ENCODE measurements at places on chromosomes 12 and 14. TPM values are rescaled to one million over a fixed set of nuclear protein-coding genes. Genes with fewer than 3 reads are reported as not detected.

The SCARB1 gene
- total RNA-seq = 40.4 TPM

The PZP gene
- not detected for total RNA-seq

DNA sequence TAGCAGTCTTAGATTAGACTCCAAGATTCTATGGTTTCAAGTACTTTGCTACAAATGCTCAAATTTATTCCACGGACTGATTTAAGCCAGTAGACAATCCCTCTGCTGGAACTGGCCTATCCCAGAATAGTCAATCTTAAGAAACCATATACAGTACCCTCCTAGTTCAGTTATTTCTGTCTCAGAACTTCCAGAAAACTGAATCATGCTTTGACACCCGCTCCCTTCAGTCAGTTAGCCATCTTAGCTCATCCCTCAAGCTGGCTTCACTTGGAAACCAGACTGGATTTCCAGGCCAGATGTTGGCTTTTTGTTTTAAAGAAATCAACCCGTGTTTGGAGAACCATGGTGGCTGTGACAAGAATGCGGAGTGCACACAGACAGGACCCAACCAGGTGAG, 125.5 kb downstream of the NT5DC3 start:
- peaks cover 42% of the 10 kb centered on the region for H3K27me3 ChIP-seq
- no peaks in the 10 kb centered on the region for H3K36me3 ChIP-seq
- no peak overlapping the region for H3K4me3 ChIP-seq
- no peaks in the 10 kb centered on the region for H3K4me1 ChIP-seq
- H3K27ac ChIP-seq = no peak overlapping the region

DNA sequence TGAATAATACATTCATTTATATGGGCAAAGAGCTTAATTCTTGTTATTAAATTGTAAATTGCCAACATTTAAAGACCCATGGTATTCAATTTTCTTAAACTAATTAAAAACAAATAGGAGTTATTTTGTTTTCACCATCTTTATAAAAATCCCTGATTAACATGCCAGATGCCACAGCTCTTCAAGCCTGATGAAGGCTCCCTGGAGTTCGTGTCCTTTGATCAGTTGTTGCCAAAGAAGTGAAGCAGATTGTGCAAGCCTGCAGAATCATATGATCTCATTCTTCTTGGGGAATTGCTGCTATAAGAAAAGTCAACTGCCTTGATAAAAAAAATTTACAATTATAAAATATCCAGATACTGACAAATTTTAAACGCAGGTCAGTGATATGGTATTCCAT, 288.3 kb upstream of the PPFIA2 start:
- peaks cover 6% of the 10 kb centered on the region for H3K27me3 ChIP-seq
- no peaks in the 10 kb centered on the region for H3K4me1 ChIP-seq
- H3K27ac ChIP-seq = no peak overlapping the region
- no peaks in the 10 kb centered on the region for H3K36me3 ChIP-seq
- no peak for DNase-seq
- H3K4me3 ChIP-seq = no peak overlapping the region

DNA sequence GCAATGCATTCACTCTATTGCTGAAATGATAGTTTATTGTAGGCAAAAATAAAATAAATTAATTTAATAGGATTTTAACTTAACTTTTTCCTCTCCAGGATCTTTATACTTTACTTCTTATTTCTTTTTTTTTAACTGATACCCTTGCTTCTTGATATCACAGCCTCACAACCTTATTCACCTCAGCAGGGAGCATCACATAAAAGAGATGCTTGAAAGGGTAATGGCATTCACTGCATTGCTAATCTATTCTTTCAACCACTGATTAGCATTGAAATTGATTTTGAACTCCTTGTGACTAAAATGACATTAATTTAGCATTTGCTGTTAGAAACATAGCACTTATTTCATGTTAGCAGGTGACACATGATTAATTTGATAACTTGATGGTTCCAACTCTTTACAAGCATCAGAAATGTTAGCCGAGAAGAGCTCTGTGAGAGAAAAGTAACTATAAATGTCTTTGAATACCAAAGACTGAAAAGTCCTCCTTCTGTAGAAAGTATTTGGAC, 689.5 kb upstream of the MGAT4C start:
- H3K36me3 ChIP-seq = no peaks in the 10 kb centered on the region
- no peak for DNase-seq
- H3K27me3 ChIP-seq = no peaks in the 10 kb centered on the region
- no peaks in the 10 kb centered on the region for H3K4me1 ChIP-seq
- no peak overlapping the region for H3K27ac ChIP-seq

DNA sequence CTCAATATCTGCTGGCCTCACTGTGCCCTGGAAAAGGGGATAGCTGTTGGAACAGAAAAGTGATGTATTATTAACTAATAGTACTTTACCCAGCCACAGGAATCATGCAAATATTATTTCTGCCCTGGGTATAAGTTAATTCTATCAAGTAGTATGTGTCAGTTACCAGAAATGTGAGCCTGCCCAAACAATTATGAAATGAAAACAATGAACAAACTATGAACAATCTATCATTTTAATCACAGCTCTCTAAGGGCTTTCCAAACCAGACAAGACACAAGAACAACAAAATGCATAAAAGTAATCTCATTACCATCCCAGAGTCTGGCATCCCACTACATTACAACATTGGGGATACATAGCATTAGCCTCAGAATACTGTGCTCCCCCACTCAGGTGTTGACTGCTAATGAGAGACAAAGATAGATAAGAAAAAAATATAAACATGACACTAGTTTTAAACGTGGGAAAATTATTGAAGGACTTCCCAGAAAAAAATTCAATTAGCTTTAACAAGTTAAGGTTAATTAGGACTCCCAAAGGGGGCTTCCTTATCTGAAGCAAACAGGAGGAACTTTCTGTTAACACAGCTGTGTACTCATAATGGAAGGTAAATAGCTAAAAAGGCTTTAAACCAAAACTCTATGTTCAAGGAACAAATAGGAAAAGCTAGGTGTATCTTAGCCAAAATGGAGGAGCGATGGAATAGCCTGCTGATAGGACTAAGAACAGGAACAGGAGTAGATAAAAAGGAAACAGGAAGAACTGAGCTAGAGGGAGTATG, 3.3 kb downstream of the DCAF5 start:
- no peak for DNase-seq
- peak overlapping the region; percentile 94 for H3K27ac ChIP-seq
- peak overlapping the region; percentile 91 for H3K4me3 ChIP-seq
- H3K4me1 ChIP-seq = peaks cover 52% of the 10 kb centered on the region
- peaks cover 4% of the 10 kb centered on the region for H3K36me3 ChIP-seq

The BMP4 gene
- total RNA-seq = 35.2 TPM

- H3K4me3 ChIP-seq = no peak overlapping the region
- H3K4me1 ChIP-seq = peaks cover 20% of the 10 kb centered on the region
- DNase-seq = no peak
- no peak overlapping the region for H3K27ac ChIP-seq
- peaks cover 3% of the 10 kb centered on the region for H3K36me3 ChIP-seq
These were observed 49.5 kb upstream of the KTN1 start for GRCh38 chr14:55530464-55530863.

The ANO2 gene
- total RNA-seq = 7.6 TPM

The FAM186B gene
- 0.29 TPM for total RNA-seq

GRCh38 chr12:26118308-26118707, 6.5 kb downstream of the BHLHE41 start:
- H3K4me3 ChIP-seq = no peak overlapping the region
- no peaks in the 10 kb centered on the region for H3K36me3 ChIP-seq
- no peak for DNase-seq
- H3K4me1 ChIP-seq = peaks cover 44% of the 10 kb centered on the region
- H3K27me3 ChIP-seq = peaks cover 21% of the 10 kb centered on the region

The KRT73 gene
- total RNA-seq = not detected

DNA sequence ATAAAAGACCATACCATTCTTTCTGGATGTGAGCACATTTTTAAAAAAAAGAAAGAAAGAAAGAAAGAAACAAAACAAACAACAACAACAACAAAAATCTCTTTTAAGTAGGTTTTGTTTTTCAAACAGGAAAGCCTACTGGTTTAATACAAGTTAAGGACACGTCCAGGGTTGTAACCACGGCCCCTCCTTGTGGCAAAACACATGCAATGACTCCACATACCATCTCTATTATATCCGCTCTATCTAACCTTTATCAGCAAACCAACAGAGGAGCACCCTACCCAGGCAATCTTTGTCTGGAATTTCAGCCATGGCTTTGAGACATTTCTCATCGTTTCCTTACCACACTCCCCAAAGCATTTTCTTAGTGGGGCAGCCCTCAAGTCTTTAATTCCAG, 360.5 kb upstream of the TMPO start:
- no peaks in the 10 kb centered on the region for H3K36me3 ChIP-seq
- H3K4me3 ChIP-seq = no peak overlapping the region
- H3K4me1 ChIP-seq = peaks cover 10% of the 10 kb centered on the region
- DNase-seq = no peak

DNA sequence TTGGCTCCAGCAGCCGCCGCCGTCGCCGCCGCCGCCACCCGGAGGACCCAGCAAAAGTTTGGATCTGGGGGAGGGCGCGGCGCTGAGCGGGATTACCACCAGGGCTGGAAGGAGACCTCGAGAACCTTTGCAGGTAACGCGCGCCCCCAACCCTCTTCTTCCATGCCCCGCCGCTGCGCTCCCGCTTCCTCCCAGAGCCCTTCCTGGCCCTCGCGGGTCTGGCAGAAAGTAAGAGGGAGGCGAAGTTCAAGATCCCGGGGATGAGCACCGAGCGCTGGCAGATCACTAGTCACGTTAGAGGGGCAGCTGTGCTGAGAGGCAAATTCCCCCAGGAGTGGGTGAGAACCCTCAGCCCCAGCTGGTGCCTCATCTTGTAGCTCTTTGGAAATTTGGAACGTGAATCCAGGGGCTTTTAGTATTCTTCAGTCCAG, 3.9 kb downstream of the FLRT2 start:
- no peaks in the 10 kb centered on the region for H3K36me3 ChIP-seq
- peak; percentile 31 for DNase-seq
- H3K4me3 ChIP-seq = peak overlapping the region; percentile 81
- peaks cover 64% of the 10 kb centered on the region for H3K4me1 ChIP-seq
- peak overlapping the region; percentile 70 for H3K27ac ChIP-seq

DNA sequence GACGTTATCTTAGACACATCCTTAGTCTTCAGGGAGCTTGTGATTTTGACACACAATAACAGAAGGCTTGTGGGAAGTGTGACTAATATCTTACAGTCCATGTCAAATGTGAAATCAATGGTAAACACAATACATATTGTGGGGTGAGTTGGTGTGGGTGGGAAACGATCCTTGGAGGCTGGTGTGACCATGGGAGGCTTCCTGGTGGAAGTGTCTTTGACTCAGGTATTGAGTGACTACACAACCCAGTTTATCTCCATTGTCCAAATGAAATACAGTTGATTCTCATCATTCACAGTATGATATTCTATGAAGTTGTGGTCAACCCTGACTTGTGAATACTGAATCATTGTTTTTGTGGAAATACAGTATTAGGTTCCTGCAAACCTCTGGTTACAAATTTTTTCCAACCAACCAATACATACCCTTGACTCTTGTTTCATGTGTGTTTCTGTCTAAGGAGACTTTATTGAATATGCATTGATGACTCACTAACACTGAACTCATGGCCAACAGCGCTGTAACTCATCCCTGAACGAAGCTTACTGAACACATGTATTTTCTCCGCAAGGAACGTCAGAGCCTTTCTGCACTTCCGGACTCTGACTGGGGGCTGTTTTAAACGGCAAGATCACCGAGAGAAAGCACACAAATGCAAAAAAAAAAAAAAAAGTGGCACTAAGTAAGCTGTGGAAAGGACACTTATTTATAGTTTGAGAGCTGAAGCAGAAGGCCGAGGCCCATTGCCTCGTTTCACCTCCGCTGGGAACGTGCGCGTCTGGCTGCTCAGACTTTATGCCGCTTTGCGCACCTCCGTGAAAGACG, 59.0 kb downstream of the CLMN start:
- no peak for DNase-seq
- no peaks in the 10 kb centered on the region for H3K27me3 ChIP-seq
- peaks cover 34% of the 10 kb centered on the region for H3K4me1 ChIP-seq

DNA sequence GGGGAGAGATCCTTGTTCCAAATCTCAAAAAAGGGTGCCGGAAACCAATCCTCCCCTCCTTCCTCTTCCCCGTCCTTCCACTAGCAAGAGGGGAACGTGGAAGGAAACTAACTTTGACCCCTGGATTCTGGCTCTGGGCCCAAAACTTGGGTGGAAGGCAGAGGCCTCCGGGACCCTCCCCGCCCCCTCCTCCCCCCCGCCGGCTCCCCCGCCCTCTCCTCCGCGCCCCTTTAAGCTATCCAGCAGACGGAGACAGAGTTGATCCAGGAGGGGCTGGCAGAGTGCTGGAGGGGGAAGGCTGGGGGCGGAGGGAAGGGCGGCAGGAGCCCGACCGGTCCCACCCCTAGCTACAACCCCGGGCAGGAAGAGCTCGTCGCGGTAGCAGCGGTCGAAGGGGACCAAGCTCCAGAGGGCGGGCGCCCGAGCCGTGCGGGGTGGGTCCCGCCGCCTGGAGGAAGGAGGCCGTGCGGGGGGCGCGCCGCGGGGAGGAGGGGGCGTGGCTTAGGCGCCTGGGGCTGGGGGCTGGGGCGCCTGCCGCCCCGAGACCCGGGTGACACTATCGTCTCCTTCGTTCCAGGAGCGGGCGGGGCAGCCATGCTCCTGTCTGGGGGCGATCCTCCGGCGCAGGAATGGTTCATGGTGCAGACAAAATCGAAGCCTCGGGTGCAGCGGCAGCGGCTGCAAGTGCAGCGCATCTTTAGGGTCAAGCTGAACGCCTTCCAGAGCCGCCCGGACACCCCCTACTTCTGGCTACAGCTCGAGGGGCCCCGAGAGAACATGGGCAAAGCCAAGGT, at the start of gene NYNRIN:
NYNRIN (plus strand) TSS at position 351 of the 794 bp plus-strand sequence; CDS start at position 595, 244 bp downstream.
- peaks cover 2% of the 10 kb centered on the region for H3K36me3 ChIP-seq
- peak; percentile 79 for DNase-seq
- peaks cover 83% of the 10 kb centered on the region for H3K4me1 ChIP-seq
- peak within 1 kb of the TSS; percentile 97 for H3K4me3 ChIP-seq

DNA sequence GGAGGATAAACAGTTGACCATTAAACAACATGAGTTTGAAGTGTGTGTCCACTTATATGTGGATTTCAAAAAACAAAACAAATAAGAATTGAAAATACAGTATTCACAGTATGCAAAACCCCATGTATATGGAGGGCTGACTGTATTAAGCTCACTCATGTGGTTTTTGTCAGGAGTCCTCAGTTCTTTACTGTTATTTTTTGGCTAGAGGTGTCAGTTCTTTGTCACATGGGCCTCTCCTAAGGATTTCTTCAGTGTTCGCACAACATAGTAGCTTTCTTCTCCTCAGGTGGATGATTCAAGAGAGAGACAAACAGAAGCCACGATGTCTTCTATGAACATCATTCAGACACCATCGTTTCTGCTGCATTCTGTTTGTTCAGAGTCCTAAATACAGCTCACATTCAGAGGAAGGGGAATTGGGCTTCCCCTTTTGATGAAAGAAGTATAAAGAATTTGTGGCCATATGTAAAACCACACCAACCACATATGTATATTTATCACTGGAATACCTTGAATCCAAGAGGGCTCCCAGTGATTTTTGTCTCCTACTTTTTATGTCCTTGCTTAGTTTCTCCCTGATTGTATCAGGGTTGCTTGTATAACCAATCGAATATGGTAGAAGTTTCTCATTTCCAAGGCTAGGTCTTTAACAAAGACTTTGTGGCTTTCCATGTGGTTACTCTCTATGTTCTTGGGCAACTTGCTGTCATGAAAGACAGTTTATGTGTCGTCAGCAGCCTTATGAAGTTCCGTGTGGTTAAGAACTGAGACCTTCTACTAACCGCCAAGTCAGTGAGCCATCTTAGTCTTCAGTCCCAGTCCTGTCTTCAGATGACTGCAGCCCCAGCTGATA, 18.9 kb downstream of the MNAT1 start:
- DNase-seq = no peak
- no peaks in the 10 kb centered on the region for H3K4me1 ChIP-seq
- no peak overlapping the region for H3K4me3 ChIP-seq
- H3K36me3 ChIP-seq = peaks cover 9% of the 10 kb centered on the region
- H3K27me3 ChIP-seq = no peaks in the 10 kb centered on the region

All from mesothelial cell of epicardium (in vitro differentiated cells).